Stimulated activated CD4-positive, alpha-beta T cell treated with anti-CD3 and anti-CD28 coated beads, Interleukin-2, amount 100 ng/mL, for 24 hours (primary cell): ENCODE measurements at places on chromosomes 2 and 18.

DNA sequence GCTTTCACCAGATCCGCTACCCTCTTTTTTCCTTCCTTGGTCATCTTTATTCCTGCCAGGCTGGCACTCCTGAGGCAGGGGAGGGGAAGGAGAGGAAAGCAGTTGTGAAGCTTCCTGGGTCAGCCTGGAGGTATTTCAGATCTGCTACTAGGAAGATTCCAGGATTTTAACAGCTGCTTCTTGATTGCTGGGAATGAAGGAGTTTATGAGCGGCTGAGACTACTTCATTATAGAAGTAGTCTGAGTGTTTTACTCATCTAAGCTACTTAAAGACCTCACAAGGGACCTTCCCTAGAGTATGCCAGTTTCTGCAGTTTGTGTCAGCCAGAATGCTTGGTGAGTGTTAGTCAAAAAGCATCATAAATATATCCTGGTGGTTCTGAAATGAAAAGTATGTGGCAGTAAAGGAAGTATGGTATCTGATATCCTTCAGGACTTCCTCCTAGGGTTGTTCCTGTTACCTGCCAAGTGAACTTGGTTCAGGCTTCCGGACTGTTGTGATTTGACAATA is 1.9 kb downstream of the TANC1 start:
- DNase-seq: no peak

DNA sequence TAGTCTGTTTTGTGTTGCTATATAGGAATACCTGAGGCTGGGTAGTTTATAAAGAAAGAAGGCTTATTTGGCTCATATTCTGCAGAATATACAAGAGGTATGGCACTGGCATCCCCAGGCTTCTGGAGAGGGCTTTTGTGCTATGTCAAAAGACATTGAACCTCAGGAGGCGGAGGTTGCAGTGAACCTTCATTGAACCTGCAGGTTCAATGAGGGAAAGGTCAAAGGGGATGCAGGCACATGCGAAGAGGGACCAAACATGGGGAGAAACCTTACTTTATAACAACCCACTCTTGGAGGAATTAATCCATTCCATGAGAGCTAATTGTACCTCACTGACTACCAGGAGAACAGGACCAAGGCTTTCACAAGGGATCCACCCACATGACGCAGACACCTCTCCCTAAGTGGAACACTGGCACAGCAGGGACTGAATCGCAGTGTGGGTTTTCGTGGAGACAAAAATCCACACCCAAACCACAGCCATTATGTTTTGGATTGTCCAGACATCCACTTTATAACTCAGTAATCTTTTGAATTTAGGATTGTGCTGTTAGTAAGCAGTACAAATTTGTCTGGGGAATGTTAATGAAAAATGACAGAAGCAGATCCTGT is 4.1 kb upstream of the SERPINB8 start:
- no peak for DNase-seq

- DNase-seq: no peak
These were observed 73.1 kb downstream of the ERBB4 start for GRCh38 chr2:212465456-212465855.

DNA sequence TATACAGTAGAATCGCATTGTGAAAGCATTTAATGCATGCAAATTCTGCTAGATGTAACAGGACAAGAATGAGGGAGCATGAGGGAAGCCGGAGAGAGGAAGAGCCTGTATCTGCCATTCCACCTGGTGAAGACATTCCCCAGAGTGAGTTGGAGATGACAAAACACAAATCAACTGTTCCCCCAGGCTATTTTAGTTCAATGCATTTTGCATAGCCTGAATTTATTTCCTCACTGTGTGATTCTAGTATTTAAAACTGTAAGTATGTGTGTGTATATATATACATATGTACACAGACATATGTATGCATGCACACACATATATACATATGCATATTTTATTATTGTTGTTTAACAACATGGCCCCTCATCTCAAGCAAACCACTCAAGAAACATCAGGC is 54.7 kb downstream of the CCDC68 start:
- DNase-seq: no peak

DNA sequence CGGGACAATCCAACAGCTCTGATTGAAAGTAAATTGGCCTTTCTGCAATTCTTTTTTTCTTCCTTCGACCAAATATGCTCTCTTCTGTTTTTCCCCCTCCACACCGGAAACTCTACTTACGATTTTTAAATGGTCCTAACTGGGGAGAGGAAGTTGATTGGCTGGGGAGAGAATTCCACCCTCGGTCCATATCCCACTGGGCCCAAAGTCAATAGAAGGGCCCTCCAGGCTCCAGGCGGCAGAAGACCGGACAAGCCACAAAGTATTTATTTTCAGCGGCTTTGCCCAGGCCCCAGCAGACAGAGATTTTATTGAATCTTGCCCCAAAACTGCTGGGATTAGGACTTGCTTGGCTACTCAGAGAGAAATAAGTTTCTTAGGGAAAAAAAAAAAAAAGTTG is 37.1 kb upstream of the SMAD7 start:
- DNase-seq: no peak

GRCh38 chr2:85221067-85221691 is 88.0 kb downstream of the TCF7L1 start:
- DNase-seq: no peak

DNA sequence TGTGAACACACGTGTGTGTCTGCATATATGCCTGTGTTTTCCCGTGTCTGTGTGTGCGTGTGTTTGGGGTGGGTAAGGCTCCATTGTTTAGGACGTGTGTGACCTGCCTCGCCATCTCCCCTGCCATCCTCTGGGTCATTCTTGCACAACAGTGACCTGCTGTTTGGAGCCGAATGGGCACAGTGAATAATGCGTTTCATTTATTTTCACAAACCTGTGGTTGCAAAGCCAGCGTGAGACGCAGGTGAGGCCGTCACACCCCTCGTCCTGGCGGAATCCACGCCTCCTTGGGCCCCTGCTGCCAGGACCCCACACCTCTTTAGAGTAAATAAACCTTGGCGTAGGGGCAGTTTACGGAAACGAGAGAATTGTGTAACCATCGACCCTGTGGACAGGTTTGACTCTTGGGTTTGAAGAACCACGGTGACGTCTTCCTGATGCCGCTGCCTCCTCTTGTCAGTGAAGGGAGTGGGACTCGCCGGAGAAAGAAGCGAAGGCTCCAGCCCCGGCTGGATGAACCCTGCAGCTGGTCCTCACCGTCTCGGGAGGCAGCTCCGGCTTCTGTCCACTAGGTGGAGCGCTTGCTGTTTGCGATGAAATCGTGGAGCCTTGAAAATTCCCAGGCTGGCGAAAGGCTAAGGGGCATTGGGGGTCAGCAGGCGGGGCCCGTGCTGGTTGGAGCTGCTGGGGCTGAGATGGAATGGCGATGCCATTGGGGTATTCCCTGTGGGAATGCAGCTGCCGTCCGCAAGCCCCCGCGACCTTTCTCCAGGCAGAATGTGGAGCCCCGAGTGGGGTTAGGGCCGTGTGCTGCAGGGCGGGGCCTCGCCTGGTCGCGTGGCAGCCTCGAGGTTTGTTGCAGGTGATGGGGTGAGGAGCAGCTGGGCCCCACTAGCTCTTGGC is 81.1 kb downstream of the RTP5 start:
- peak; percentile 78 for DNase-seq

DNA sequence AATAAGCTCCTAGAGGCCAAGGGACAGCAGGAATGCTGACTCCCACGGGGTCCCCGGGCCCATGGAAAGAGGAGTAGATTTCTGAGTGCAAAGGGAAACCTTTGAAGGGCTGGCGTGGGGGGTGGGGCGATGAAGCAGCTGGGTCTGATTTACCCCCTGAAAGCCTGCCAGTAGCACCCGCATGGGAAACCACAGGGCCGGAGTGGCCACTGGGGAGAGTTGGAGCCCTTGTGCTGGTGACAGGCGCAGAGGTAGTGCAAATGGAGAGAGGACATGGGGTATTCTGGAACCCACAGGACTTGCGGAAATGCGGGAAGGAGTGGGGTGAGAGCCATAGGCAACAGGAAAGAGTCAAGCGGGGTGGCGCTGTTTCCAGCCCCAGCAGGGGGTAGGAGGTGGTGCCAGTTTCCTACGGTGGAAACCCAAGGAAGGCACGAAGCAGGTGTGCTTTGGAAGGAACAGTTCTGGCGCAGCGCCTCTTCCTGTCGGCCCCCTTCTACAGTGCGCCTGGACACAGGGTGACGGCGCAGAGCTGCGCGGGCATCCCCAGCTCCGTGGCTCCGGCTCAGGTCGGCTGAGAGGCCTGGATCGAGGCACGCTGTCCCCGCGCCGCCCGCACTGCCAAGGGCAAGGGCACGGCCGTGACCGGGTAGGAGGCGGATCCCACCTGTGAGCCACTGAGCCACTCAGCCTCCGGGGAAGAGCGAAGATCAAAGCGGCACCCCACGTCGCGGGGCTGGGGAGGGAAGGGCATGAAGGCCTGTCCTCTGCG is 149.0 kb upstream of the GLI2 start:
- no peak for DNase-seq

DNA sequence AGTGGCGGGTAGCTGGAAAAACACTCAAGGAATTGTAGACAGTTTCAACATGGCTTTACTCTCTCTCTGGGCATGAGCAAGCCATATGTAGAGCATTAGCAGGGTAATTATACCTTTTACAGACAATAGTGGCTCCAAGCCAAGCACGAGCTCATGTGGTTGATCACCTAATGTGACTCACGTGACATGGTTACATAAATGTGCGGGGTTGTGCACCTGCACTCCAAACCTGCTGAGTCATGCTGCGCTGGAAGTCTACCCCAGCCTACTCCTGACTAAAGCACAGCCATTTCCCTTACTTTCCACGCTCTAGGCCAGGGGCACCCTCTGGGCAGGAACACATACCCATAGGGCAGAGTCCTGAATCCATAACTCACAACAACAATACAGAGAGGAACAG is 232.8 kb downstream of the MBD5 start:
- no peak for DNase-seq

DNA sequence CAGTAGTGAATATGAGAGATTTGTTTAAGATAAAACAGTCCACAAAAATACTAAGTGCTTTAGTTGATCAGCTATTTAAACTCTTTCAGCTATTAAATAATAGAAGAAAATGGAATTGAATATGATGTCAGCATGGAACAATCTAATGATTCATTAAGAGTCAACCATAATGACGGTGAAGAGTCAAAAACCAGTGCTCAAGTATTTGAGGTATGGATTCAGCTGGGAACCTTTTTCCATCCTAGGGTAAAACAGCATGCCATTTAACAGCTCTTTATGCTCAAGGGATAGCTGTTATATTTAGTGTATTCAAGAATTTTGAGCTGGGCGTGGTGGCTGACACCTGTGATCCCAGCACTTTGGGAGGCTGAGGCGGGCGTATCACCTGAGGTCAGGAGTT is 29.7 kb downstream of the CARF start:
- no peak for DNase-seq

GRCh38 chr2:233096006-233096405 is 35.9 kb downstream of the INPP5D start:
- DNase-seq: no peak

GRCh38 chr18:39675906-39676305 is 2110.3 kb upstream of the CELF4 start:
- DNase-seq: no peak

- no peak for DNase-seq
These were observed 4.5 kb downstream of the SCYGR3 start for GRCh38 chr2:227610123-227610522.

DNA sequence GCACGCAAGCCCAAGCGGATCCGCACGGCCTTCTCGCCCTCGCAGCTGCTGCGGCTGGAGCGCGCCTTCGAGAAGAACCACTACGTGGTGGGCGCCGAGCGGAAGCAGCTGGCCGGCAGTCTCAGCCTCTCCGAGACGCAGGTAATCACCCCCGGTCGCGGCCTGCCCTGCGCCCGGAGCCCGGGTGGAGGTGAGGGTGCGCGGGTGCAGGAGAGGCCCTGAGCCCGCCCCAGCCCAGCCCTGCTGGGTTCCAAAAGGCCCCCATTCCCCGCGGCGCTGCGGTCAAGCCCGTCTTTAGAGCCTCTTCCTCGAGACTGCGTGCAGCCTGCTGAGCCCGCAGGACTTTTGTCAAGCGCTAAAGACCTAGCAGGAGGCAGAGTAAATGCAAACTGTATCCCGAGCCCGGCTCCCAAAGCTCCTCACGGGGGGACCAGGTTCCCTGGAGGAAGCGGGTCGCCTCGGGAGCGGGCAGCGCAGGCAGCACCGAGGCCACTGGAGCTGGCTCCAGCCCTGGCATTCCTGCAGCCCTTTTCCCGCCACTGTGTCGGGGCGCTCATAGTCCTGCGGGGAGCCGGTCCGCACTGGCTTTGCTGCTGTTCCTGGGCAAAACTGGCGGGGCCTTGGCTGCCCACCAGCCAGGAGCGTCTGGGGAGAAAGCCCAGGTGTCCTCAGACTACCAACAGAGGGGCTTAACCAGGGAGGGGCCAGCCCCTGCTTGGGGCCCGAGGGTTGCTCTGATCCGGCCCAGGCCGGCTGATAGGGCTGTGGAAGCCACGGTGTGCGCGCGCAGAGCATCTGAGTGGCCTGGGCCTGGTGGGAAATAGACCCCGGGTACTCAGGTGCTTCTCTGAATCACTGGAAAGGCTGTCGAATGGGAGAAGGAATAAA is 7.3 kb downstream of the EMX1 start:
- no peak for DNase-seq

GRCh38 chr2:1676091-1676912 is 68.0 kb downstream of the PXDN start:
- no peak for DNase-seq

GRCh38 chr18:32450026-32450691 is 20.5 kb downstream of the GAREM1 start:
- no peak for DNase-seq

- DNase-seq: no peak
These were observed 84.4 kb upstream of the CD28 start for GRCh38 chr2:203621981-203622515.

GRCh38 chr18:28728891-28729290 is 552.0 kb upstream of the CDH2 start:
- DNase-seq: no peak

- no peak for DNase-seq
These were observed 263.1 kb upstream of the CHAC2 start for GRCh38 chr2:53504507-53504906.

- no peak for DNase-seq
These were observed 381.8 kb upstream of the POU3F3 start for GRCh38 chr2:104472076-104472475.
